ENCODE measurements at places on chromosomes 7 and 10.
A peak's percentile ranks its signal among the peaks of the same experiment; 100 is the strongest.

DNA sequence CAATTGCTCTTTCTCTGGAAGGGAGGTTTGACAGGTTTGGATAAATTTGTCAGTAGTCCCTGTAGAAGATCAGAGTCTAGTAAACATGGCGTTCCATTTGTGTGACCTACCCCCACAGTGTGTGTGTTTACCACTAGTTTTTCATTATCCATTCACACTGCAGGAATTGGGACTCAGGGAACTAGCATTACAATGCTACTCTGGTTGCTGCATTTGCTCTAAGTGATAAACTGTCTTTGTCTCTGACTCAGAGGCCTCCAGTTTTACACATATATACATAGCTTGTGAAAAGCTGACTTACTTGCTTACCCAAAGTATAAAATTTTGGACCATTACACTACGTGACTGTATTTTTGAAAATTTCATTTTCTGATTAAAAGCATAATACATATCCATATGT lies 1604.0 kb downstream of the REEP3 start:
- DNase-seq, result no peak

- no peak for DNase-seq
Measured at GRCh38 chr10:22942437-22942836, 14.6 kb downstream of the ARMC3 start.

GRCh38 chr10:13803566-13804554 lies 217.1 kb downstream of the PRPF18 start:
- no peak for DNase-seq

- DNase-seq, result no peak
Measured at GRCh38 chr7:155721056-155721455, 76.6 kb downstream of the RBM33 start.

DNA sequence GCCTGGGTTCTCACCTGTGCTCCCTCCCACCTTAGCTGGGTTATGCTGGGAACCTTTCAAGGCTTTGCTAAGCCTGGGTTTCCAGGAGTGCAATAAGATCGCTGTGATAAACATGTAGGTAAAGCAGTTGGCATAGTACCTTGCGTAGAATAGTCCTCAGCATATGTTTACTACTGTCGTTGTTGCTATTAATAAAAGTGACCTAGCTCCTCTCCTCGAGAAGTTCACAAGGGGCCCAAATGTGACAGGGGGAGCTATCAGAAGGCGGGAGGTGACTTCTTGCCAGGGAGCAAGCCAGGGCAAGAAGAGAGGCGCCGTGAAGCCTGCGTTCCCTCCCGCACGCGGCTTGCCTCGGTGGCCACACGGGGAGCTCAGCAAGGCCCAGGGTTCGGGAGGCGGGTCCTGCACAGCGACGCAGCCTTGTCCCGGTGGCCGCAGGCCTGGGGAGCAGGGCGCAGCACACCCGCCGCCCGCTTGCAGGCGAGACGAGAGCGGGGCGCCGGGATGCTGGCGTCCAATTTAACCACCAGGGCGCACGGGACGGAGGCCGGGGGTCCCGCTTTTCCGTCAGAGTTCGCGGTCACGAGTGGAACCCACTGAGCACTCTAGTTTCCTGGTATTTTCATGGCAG lies 106.2 kb downstream of the SNX10 start:
- no peak for DNase-seq

GRCh38 chr7:117004899-117005298 lies 51.6 kb downstream of the ST7 start:
- no peak for DNase-seq

DNA sequence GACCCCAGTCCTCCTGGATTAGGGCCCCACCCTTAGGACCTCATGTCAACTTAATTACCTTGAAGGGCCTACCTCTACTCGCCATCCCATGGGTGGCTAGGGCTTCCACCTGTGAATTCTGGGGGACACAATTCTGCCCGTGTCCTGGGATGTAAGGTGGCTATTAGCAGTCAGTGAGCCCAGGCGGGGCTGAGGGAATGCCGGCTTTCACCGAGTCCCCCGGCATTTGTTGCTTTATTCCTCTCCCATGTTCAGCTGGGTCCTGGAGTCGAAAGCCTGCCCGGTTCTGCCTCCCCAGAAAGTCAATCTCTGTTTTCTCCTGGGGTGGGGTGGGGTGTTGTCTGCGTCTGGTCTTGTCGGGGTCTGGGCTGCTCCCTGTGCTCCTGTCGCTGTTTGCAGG lies 125.6 kb downstream of the GLRX3 start:
- no peak for DNase-seq

DNA sequence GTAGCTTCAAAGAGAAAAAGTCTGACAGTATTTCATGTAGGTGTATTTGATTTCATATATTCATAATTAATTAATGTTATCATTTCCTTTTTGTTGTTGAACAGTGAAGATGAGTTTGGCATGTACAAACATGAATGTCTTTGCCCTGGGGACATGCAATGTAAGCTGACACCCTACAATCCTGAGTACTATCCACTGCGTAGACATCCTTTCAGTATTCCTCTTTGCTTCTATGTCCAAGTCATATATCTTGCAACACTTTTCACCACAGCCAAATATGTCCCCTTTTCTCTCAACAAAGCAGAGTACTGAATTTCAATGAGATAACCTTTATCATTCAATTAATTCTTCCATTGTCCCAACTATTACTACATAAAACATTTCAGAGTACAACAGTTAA lies 93.6 kb downstream of the GPR37 start:
- no peak for DNase-seq

DNA sequence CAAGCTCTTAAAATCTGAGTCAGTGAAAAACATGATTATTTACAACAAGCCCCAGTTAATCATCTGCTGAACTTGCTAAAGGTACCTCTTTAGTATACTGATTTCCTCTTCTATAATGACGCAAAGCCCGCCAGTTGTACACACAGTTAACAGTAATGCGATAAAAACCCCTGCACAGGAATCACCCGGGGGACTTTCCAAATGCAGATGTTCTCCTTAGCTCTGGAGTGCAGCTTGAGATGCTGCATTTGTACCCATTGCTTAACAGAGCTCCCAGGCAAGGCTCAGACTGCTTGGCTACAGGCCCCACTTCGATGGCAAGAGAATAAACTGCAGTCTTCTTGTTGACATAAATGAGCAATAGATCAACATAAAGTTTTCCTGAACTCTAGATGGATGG lies 279.6 kb upstream of the HGF start:
- no peak for DNase-seq

DNA sequence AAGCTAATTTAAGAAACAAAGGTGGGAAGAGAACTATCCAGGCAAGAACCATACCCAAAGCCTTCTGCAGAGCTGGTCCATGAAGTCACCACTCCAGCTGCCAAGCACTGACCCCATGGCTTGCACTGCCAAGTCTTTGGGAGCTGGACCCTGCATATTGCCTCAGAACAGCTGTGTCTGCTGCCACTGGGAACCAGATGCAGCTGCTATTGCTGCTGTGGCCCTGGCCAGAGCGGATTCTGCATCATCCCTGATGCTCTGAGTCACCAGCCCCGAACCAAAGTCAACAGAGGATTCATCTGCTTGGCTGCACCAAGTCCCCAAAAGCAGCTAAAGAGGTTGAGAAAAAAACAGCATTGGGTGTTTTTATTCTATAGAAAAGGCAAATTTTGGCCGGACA lies 39.2 kb upstream of the GSAP start:
- DNase-seq, result no peak

DNA sequence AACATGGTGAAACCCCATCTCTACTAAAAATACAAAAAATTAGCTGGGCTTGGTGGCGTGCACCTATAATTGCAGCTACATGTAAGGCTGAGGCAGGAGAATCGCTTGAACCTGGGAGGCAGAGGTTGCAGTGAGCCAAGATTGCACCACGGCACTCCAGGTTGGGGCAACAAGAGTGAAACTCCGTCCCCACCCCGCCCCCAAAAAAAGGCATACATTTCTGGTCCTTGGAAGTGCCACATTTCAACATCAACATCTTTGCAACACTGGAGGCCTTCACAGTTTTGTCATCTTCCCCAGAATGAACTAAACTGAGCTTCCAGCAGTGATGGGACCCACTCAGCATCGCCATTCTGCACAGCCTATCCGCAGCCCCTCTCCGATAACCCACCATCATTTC lies 36.6 kb downstream of the FAM53B start:
- DNase-seq, result no peak

DNA sequence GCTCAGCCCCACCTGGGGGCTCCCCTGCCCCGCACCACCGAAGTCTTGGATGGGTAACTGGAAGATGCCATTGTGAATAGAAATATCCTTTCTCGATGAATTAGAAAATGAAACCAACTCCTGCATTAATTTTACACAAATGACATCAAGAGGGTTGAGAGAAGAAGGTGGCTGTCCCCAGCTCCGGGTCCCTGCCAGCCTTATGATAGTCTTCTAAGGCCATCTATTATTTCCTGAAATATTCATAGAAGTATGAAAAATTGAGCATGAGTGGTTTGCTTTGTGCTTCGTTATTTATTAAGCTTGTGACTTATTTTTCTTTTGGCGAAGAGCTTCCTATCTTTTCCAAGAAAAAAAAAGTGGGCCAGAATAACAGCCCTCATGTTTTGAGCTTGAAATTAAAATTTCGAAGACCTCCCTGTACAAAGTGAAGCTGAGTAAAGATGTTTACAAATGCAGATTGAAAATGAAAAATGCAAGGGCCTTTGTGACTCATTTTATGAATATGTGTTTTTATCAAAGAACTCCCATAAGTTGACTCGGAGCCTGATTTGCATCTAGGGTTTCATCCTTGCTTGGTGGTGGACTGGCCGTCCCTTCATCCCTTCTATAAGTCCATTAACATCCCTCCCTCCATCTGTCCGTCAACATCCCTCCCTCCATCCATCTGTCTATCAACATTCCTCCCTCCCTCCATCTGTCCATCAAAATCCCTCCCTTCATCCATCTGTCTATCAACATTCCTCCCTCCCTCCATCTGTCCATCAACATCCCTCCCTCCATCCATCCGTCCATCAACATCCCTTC lies 20.5 kb upstream of the CFAP46 start:
- DNase-seq, result no peak

GRCh38 chr7:69624435-69625230 lies 26.4 kb downstream of the AUTS2 start:
- no peak for DNase-seq

- DNase-seq, result no peak
Measured at GRCh38 chr10:75038335-75038734, 73.1 kb upstream of the SAMD8 start.

DNA sequence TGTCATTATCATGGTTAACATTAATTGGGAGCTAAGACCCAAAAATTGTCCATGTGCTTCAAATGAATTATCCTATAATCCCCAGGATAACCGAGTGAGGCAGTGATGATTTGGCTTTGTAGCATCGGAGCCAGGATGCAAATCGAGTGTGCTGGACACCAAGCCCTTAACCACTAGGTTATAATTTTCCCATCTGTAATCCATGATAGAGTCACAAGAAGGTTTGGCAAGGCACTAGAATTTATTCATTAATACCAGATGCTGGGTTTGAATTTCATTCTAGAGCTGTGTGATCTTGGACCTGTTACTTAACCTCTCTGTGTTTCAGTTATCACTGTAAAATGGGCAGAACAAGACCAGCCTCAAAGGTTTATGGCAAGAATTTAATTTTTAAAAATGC lies 21.0 kb upstream of the ITGB1 start:
- DNase-seq, result no peak

GRCh38 chr7:114670676-114671075 lies 251.2 kb upstream of the MDFIC start:
- no peak for DNase-seq

- peak; percentile 27 for DNase-seq
Measured at GRCh38 chr10:72076756-72077155, 11.6 kb downstream of the SPOCK2 start.

- DNase-seq, result no peak
Measured at GRCh38 chr10:15516256-15517085, 145.4 kb upstream of the FAM171A1 start.
